ENCODE measurements at places on chromosomes 12 and 14. TPM values are rescaled to one million over a fixed set of nuclear protein-coding genes. Genes with fewer than 3 reads are reported as not detected.

- no peak for DNase-seq
These were observed 29.3 kb downstream of the BAZ1A start for GRCh38 chr14:34845869-34846268.

PRIMA1 gene
- total RNA-seq: 1.3 TPM

GRCh38 chr12:28535216-28535615, 345.0 kb downstream of the CCDC91 start:
- DNase-seq: no peak

- peak; percentile 93 for DNase-seq
These were observed 3.1 kb downstream of the CCND2 start for GRCh38 chr12:4276524-4277204.

CDKL1 gene
- 30.7 TPM for total RNA-seq

SOAT2 gene
- not detected for total RNA-seq

DNA sequence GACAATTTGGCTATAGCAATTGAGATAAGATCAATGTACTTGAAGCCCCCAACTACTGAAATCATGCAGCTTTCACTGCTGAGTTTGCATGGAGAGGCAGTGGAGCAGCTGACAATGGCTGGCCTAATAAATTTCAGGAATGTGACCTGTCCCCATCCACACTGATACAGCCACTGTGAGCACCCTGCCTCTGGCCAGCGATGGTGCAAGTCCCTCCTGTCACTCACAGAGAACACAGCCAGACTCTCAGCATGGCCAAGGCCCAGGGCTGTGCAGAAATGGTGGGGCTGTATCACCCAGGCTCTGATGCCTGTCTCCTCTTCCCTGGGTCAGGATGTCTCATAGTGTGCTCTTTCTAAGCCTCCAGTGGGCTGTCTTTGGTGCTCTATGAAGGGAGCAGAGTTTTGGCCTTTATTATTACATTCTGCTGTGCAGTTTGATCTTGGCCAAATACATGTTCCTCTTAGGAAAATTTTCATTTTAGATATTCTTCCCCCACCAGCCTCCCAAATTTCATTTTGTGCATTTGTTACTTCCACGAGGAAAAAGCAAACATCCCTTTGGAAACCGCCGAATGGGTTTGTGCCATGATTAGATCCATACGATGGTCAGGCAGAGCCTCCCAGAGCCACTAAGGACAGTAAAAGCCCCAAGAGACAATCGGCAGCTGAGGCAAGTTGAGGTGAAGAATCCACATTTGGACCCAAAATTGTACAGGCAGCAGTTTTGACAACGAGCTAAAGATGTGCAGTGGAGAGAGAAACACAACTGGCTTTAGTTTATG, 85.1 kb upstream of the WSCD2 start:
- DNase-seq: no peak

DNA sequence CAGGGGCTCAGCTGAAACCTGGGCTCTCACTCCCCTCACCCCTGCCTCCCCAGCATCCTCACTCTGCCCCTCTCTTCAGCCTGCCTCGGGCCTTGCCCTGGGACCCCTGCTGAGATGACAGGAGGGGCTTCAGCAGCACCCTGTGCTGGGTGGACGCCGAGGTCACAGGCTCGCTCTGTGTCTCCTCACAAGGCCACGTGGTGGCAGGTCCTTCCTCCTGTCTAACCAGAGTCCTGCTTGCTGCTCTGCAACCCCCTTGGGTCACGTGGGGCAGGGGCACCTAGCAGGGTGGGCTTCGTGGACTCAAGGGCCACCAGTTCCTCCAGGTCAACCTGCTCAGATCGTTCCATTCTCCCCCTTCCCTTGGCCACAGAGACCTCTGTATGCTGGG, 90.4 kb downstream of the TMEM121 start:
- no peak for DNase-seq

DNA sequence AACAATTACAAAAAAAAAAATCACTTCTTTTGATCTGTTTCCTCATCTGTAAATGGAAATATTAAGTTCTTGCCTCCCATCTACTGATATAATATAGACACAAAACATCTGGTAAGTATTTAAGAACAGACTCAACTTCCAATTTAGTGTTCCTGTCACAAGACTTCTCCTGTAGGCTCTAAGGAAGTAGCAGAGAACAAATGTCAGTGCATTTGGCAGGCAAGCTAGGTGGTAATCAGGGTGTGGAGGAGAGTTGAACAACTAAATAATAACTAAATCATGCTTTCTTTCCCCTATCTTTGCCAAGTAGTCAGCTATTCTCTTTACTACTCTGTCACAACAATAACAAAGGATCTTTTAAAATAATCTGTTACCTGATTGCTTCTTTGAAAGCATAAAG, 22.1 kb downstream of the BAZ1A start:
- no peak for DNase-seq

DNA sequence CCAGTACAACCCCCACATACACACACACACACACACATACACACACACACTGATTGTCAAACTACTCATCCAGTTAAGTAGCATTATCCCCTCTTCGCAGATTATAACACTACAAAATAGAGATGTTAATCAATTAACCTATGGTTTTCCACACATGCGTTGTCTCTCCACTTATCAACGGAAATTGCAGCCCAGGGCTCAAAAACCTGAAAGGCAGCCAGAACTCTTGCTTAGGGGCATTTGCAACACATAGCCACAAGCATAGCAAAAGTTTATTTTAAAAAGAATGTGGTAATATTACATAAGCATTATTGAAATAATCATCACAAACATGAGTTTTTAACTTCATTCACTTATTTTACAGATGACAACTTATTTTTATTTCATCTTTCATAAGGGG, 265.8 kb downstream of the SLC16A7 start:
- no peak for DNase-seq

Measured in urinary bladder (tissue), 4 donors.